ENCODE measurements at places on chromosomes 3 and 15.

DNA sequence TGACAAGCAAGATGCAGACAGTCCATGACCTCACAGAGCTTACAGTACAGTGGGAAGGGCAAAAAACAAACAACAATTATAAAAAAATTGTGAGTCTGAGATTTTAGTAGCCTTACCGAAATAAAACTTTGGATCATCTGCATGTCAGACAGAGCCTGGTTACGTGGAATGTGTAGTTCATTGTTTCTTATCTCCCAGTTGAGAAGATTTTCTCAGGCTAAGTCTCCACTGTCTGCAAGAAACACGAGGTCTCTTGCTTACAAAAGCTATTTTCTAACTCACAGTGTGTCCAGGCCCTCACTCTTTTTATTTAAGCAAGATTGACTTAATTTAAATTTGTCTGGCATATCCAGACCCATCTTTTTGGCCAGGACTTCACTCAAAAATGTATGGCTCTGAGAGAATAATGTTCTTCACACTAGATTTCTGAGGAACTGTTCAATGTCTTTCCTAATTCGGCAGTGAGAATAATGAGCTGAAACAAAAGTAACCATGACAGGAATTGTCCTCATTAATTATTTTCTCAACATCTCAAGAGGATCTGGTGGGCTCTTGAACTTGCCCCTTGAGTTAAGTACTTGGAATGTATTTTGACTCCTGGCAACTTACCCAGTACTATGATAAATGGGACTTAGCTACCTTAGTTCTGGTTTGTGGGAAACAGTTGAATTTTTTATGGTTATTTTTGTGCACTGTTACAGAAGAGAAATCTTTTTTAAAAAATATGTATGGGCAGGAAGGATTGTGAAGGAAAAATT, 265.1 kb upstream of the COL8A1 start:
- no peak for DNase-seq

DNA sequence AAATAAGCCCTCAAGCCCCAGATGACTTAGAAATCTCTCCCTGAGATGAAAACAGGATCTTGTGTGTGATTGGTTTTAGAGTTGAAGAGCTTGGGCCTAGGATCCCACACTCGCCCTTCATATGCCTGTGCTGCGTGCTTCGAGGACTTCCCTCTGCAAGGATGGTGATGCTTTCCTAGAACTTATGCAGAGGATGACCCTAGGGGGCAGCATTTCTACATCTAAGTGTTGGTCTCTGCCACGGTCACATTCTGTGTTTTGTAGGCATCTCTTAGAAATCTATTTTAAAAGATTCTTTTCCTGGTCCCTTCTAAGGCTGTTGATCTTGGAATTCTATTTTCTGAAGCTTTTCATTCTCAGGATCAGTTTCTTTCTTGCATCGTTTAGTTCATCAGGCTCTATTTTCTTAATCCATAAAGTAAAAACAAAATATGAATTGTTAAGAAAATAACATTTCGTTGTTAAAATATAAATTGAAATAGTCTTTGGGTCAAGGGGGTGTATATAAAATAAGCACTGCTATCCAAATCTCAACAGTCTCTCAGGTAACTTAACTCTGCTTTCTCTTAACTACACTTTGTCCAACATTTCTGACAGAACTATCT, 45.7 kb downstream of the WDR76 start:
- peak; percentile 42 for DNase-seq

DNA sequence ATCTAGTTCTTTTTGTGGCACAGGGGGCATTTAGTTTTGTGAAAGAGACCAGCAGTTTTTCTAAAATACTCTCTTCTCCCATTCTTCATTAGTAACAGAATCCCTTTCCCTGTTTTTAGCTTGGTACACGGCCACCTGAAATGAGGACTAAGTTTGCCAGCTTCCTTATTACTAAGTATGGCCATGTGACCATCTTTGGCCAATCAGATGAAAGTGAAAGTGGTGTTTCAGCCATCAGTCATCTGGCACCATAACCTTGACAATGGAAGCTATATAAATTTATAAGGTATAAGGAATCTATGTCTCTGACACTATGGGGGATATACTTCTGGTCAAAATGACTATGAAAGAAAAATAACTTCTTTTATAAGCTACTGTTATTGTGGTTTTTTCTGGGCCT, 570.4 kb downstream of the AGBL1 start:
- no peak for DNase-seq

DNA sequence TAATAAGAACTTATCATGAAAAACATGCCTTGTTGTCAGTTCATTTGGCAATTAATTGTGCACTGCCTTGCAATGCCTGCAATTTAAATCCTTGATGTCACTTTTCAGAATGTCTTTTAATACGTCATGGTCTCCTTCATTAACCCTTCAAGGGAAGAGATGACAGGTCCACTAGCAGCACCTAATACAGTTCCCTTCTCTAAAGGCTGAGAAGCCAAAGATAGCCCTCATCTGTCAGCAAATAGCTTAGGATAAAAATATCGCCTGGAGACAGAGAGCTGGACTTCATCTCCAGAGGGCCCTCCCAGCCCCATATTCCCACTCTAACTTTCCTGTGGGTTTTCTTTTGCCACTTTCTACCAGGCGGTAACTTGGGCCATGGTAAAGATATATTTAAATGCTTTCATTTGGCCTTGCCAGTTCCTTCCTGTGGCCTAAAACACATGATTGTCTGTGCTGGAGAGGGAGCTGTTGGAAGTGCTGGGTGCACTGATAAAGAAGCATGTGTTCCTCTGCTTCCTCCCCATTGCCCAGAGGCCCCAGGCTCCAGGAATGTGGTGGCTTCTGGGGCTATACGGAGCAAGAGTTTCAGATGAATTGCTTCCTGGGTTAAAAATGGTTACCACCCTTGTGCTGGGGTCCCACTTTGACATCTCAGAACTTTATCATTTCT, 76.3 kb upstream of the UMPS start:
- DNase-seq: no peak

DNA sequence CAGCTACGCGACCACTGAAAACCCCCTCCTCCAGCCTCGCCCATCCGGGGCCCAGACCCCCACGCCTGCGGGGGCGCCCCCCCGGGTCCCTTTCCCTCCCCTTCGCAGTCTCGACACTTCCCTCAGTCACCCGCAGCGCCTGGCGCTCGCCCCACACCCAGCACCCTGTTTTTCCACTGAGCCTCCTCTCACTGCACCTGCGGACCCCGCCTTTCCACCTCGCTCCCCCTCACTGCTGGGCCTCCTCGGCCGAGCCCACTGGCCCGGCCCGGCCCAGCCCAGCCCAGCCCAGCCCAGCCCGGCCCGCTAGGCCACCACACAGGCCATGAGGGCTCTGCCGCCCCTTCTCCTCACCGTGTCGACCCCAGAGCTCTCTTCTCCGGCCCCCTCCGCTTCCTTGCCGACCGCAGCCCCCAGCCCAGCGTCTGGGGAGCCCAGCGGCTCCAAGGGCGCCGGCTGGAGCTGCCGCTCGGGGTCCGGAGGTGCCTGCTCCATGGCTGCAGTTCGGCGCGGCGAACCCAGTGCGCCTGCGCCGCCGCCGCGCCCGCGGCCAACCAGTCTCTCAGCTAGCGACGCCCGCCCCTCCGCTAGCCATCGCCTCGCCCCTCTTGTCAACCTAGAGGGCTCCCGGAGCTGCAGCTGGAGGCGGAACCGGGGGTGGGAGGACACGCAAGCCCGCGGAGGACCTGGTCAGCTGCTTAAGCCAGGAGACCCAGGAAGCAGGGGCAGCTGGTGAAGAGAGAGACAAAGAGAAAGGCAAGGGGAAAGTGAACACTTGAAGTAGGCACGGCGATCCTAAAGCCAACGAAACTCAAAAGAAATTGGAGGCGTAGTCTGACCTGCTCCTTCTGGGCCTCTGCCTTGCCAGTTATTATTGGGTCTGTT, at the start of gene SNX4:
Gene SNX4, minus strand, starts transcription at position 525 of the 885 bp plus-strand sequence. Its CDS starts 30 bp downstream, at position 495.
- DNase-seq: peak; percentile 87

DNA sequence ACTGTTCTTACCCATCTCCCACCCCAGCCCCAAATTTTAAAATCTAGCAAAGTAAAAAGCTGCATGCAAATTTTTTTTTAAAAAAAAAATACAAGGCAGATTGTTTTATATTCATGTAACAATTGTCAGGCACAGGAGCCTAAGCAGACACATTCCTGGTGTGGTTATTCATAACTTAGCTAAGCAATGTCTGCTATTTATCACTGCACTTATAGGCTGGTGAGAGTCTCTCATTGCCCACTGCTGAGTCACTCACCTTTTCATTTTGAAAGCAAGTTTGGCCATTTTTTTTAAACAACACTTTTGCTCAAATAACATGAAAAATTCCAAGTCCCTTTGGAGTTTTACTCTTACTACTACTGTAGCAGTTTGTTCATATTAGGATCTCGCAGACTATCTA, 413.9 kb downstream of the RBMS3 start:
- DNase-seq: no peak

DNA sequence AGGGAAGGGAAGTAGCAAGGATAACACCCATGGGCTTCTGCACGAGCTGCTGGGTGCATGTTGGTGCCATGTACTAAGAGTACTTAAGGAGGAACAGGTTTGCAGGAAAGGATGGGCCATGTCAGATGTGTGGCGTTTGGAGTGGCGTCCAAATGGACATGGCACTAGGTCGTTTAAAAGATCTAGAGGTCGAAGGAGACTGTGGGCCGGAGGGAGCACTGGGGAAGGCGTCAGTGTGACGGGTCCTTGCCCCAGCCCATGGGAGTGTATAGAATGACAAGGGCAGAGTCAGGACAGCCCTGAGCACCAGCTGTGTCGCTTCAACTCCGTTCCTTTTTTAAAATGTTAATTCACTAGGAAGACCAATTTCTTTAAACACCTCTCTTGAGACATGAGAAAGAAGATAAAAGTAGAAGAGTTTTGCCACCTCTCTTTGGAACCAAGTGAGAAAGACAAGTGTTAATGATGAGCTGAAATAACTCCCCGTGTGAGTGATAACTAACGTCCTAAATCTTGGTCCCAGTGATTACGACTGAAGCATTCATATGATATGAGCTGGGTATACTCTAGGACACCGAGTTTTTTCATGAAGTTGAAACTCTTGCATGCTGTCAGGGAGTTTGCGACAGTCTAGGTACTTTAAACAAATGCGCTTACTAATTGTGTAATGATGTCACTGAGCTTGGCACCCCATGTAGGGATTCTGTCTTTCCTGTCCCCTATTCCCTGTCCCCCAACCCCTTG, 23.8 kb downstream of the LYSMD4 start:
- no peak for DNase-seq

- no peak for DNase-seq
Measured at GRCh38 chr3:146249921-146250320, 984 bp downstream of the PLSCR4 start.

DNA sequence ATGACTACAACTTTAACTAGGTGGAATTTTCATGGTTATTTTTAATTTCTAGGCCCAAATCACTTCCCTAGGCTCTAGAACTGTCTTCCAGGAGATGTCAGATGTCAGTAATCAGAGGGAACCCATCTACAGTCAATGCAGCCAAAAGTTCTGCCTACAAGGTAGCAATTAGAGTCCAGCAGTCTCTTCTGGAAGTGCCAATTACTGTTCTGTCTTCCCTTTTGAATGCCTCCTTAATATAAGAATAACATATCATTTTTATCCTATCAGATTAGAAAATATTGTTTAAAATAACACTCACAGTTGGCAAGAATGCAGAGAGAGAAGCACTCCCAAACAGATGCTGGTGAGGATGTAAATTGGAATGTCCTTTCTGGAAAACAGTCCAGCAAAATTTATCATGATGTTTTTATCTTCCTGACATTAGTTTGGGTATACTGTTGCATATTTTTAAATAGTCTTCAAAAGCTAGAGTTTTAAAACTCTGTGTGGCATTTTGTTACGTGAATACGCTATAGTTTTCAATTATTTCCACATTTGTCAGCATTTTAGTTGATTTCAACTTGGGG, 543.7 kb downstream of the FHIT start:
- DNase-seq: no peak

- DNase-seq: no peak
Measured at GRCh38 chr3:160605315-160605714, 39.9 kb upstream of the KPNA4 start.

DNA sequence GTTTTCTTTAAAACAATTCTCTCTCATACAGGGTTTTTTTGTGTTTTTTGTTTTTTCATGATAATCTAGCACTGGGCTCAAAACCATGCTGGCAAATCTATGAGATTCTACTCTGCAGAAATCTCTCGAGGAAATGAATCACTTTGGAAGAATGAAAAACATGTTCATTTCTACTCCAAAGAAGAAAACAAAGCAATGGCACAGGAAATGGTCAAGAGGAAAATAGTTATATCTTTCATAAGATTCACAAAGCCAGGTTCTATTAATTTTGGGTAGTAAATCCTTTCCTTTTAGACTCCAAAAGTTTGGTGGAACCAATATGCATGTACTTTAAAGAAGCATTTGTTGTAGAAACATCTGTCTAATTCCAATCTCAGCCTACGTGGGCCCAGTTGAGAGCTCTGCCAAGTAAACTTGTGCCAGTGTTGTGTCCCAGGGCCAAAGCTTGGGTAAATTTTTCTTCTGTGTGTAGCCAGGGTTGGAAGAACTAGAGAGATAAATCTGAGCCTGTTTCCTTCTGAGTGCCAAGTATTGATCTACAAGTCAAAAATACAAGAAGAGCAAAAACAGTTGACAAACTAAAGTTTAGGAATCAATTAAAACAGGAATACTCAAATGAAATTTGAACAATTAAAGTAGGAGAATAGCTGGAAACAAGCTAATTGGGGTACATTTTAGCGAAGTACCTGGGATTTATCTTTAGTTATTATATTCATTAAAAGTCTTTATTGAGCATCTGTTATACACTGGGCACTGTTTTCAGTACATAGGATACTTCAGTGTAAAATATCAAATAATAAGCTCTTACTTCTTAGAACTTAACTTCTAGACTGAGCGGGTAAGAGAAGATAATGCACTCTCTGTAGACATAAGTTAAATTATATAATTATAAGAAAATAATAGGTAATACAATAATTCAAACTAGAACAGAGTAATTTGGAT, 657.5 kb upstream of the NECTIN3 start:
- no peak for DNase-seq

DNA sequence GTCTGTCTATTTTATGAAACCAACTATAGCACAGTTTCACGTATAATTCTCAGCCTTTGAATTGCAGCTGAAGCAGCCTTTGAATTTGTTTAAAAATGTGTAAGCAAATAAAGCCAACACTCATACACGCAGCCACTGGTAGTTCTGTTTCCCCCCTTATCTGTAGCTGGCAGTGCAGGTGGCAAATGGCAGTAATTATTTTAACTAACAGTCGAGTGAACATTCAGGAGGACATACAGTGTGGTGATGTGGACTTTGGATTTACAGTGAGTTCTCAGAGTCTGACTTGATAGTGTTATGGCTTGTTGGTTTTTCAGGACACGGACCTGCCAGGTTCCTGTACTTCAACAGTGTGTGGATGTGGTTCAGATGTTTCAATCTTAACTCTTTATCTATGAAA, 64.0 kb upstream of the SKOR1 start:
- no peak for DNase-seq

- no peak for DNase-seq
Measured at GRCh38 chr3:179256813-179257212, 5.9 kb upstream of the KCNMB3 start.

All from NCI-H1436 (cell line).